Pericardium fibroblast (primary cell): ENCODE measurements at places on chromosomes 3 and 15. TPM values are rescaled to one million over a fixed set of nuclear protein-coding genes. Genes with fewer than 3 reads are reported as not detected.

Gene LSAMP
- total RNA-seq, result 2.6 and 6.8 TPM in 2 replicates

Gene CHAC1
- 33.9 and 60.4 TPM in 2 replicates for total RNA-seq

Gene CALML4
- 0.77 and 3.6 TPM in 2 replicates for total RNA-seq

Gene BCHE
- 28.5 and 54.6 TPM in 2 replicates for total RNA-seq

Gene GP9
- total RNA-seq, result not detected in 2 replicates

Gene ARGFX
- not detected in 2 replicates for total RNA-seq

Gene FAM3D
- total RNA-seq, result not detected in 2 replicates

Gene SNAPC5
- total RNA-seq, result 8.3 and 9.2 TPM in 2 replicates

Gene TEX55
- total RNA-seq, result not detected in 2 replicates

Gene WWTR1
- total RNA-seq, result 34.7 and 55.1 TPM in 2 replicates

Gene LYZL4
- not detected in 2 replicates for total RNA-seq

Gene CIB2
- 2.7 and 4.2 TPM in 2 replicates for total RNA-seq

Gene SLC22A14
- not detected in 2 replicates for total RNA-seq

Gene RLBP1
- not detected in 2 replicates for total RNA-seq

Gene SLC6A11
- total RNA-seq, result not detected in 2 replicates

Gene A4GNT
- total RNA-seq, result not detected in 2 replicates

Gene C15orf39
- total RNA-seq, result 10.9 and 16.9 TPM in 2 replicates

Gene STRIT1
- total RNA-seq, result not detected in 2 replicates

Gene PIGZ
- total RNA-seq, result 3.5 and 5.5 TPM in 2 replicates

Gene ACAN
- 0.17 TPM in 1 of 2 replicates, not detected in the other for total RNA-seq

Gene COL7A1
- 11.7 and 14.5 TPM in 2 replicates for total RNA-seq

Gene CPLX3
- not detected in 2 replicates for total RNA-seq
